ENCODE measurements at places on chromosomes 3 and 15.
A peak's percentile ranks its signal among the peaks of the same experiment; 100 is the strongest.

- DNase-seq = peak; percentile 52
These were observed 59.2 kb upstream of the FAM174B start for GRCh38 chr15:92714477-92715401.

GRCh38 chr3:140994316-140994715, 52.7 kb downstream of the SLC25A36 start:
- DNase-seq = no peak

- no peak for DNase-seq
These were observed 18.6 kb downstream of the TMEM158 start for GRCh38 chr3:45207446-45207845.

DNA sequence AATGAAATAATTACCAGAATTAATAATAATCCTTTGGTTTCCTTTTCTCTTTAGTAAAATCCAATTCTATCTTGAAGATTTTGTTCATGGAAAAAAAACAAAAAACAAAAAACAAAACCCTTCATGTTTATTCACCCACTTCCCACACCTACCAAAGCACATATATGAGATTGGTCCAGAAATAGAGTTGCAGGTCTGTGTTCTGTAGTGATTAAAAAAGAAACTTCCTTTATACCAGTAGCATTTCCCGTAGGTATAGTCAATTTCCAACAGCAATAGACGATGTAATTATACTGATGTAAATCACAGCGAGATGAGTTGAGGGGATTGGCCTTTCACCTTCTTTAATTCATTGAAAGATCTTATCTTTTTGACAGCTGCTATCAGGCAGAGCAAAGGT, 194.6 kb downstream of the SOX2 start:
- DNase-seq = no peak

DNA sequence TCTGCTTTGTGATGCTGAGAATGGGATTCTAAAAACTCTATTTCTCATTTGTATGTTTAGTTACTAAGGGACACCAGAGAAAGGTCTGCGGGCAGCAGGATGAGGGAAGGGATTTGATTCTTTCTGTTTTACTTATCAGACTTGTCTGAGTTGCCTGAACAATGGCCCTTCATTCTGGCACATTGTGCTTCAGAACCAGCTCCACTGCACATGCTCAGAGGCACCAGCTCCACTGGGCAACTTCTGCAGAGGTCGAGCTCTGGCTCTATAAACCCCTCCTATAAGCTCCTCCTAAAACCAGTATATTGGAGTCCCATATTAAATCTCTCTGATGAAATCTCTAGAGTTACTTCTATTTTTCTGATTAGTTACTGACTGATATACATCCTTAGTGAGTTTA, 453.2 kb upstream of the CDIN1 start:
- no peak for DNase-seq

DNA sequence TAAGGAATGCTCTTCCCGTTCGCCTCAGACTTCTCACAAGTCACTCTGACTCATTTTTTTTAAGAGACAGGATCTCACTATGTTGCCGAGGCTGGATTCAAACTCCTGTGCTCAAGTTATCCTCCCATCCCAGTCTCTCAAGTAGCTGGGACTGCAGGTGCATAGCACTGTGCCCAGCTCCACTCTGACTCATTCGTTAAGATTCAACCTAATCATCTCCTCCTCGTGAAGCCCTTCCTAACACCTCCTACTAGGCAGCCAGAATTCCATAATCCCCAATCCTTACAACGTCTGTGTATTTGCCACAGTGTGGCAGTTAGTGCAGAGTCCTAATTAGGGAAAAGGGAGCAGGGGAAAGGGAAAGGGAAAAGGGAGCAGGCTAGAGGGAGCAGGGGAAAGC, 26.4 kb upstream of the DCLK3 start:
- no peak for DNase-seq

DNA sequence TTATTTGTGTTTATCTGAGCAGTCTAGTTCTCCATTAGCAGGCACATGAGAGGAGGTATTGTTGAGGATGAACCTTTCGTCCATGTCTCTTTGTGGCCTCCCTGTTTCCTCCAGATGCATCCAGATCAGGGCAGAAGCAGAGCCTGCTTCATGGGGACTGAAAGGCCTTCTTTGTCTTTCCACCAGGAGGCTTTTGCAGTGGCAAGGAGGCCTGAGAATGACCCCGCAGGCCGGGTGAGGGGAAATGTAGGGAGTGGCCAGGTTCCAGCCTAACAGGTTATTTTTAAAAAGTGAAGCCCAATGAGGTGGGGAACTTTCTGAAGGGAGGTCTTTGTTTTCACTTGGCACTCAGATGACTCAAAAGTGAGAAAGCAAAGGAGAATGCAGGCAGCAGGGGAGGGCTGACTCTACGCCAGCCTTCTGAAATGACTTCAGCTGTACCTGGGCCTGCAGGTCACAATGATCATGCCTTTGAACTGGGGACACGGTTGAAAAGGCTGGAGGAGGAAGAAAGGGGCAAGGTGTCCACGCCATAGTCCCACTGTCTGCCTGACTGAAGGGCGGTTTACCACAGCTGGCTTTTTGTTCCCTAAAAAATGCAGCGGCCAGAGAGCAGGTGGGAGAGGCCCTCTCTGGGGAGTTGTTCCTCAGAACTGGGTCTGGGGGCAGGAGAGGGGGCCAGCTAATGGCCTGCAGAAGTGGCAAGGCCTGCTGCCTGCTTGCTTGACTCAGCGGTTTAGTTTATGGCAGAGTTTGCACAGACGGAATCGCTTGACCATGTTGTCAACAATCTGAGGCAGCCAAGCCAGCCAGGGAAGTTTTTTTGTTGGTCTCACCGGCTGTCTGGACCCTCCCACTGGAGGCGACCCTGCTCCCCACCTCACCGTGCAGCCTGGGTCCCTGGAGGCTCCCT, 28.7 kb downstream of the CMTM7 start:
- DNase-seq = no peak

GRCh38 chr3:18189282-18190050, 235.7 kb downstream of the SATB1 start:
- no peak for DNase-seq

- DNase-seq = no peak
These were observed 267.0 kb upstream of the UMPS start for GRCh38 chr3:124463234-124463633.

- DNase-seq = no peak
These were observed 170.1 kb upstream of the ONECUT1 start for GRCh38 chr15:52960283-52960682.

DNA sequence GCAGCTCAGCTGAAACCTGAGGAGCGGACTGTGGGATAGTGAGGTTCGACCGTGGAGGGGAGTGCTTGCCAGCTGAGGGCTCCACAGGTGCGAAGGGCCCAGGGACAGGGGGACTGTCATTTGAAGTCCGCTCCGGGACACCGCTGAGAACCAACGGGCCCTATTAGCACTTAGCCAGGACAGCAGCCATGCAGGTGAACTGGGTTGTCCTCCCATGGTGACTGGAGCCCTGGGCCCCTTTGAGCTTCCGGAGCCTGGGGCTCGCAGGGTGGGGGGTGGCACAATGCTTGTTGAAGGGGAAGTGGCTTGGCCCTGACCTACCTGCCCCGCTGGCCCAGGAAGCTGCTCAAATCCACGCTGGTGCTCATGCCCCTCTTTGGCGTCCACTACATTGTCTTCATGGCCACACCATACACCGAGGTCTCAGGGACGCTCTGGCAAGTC, 24.7 kb downstream of the PTH1R start:
- no peak for DNase-seq

DNA sequence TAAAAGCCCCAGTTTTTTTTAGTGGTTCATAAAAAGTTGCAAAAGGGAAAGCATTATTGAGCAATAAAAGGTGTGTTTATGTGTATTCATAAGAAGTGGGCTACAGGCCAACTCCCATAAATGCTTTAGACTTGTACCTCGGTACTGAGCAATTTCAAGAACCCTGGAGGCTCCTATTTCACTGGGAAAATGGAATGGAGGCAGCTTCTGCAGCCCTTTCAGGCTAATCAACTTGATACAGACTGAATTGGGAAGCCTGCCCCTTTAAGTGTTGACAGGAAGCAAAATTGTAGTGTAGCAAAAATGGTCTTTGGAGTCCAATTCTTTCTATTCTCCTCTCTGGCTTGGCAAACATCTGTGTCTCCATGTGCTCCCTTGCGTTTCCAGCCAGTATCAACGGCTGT, 118.8 kb downstream of the ECT2 start:
- no peak for DNase-seq

- no peak for DNase-seq
These were observed 27.2 kb downstream of the WNT7A start for GRCh38 chr3:13852638-13853009.

- DNase-seq = no peak
These were observed 285.0 kb downstream of the CLSTN2 start for GRCh38 chr3:140219923-140220452.

GRCh38 chr3:42900226-42901072, 5.5 kb upstream of the ZNF662 start:
- DNase-seq = no peak

- peak; percentile 66 for DNase-seq
These were observed at the start of gene SENP7 for GRCh38 chr3:101512646-101513418. Gene SENP7 (minus strand): TSS chr3:101513212. CDS start chr3:101513130, 82 bp downstream.

DNA sequence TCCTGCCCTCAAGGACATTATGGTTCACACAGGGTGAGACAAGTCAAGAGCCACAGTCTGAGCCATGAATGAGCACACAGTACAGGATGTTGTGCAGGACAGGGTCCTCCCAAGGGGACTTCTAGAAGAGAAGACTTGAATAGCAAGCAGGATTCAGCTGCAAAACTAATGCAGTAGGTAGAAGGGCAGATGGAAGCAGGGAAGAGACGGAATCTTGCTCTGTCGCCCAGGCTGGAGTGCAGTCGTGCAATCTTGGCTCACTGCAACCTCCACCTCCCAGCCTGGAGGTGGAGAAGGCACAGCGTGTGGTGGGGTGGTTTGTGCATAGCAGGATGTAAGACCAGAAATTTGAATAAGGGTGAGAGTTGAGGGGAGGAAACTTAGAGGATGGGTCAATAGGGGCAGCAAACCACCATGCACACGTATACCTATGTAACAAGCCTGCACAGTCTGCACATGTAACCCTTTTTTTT, 8.0 kb downstream of the BCL2L10 start:
- DNase-seq = no peak

DNA sequence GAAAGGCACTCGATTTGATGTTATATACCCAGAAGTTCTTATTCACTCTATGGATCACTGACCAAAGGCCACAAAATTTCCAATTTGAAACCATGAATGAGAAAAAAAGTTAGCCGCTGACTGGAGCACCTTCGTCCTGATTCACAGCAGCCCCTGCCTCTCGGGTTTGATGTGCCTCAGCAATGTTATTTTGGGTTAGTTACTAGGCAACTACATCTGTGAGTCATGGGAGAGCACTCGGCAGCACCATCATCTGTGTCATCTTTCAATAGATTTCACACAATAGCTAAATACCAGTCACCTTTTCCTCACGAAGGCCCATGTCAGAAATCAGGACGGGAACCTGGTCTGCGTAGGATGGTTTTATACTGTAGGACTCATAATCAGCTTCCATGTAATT, 269.2 kb downstream of the ZBBX start:
- DNase-seq = no peak

DNA sequence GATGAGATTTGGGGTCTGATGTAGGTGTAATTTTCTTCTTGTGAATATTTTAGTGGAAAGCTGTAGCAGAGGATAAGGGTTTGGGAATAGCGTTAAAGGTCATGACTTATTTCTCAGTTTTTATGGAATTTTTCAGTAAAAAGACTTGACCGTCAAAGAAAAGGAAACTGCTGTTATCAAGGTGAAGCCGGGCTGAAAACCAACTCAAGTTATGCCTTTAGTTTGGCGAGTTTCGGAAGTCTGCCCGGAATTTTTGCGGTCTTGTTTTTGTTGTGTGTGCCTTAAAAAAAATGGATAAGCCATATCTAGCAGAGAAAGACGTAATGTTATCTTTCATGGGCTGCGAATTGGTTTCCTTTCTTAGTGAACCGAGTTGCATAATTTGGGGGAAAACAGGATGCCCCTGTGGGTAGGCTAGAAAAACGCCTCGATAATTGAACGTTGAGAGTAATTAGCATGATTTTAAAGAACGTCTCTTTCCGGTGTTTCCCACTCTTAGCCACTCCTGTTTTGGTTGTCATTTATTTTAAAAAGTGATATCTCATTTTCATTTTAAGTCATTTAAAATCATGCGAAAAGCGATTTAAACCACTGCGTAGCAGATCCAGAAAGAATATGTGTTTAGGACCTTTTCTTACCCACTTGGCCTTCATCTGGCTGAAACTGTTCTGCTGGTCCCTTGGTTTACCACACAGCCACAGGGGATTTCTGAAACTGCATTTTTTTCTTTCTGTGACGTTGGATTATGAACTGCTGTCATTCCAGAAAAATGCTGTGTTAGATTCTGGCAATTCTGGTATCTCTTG, 1.1 kb downstream of the NFKBIZ start:
- no peak for DNase-seq

GRCh38 chr3:89362496-89362895, 255.1 kb downstream of the EPHA3 start:
- DNase-seq = no peak

DNA sequence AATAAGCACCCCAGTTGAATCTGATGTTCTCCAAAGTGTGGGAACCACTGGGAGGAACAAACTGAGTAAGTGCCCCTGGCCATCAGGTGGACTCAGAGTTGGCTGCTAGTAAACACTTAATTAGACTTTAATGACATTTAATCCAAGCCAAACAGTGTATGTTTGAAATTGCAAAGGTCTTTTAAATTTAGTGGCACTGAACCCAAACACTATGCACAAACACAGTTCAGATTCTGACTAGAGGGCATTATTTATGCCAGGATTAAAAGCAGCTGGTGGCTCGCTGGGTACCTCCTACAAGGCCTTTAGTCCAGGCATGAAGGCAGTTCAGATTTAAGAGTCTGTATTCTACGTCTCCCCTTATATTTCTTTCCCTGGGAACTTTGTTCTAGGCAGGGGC, 264.8 kb downstream of the CLSTN2 start:
- no peak for DNase-seq

- DNase-seq = no peak
These were observed 326.7 kb upstream of the TBL1XR1 start for GRCh38 chr3:177523872-177524438.

DNA sequence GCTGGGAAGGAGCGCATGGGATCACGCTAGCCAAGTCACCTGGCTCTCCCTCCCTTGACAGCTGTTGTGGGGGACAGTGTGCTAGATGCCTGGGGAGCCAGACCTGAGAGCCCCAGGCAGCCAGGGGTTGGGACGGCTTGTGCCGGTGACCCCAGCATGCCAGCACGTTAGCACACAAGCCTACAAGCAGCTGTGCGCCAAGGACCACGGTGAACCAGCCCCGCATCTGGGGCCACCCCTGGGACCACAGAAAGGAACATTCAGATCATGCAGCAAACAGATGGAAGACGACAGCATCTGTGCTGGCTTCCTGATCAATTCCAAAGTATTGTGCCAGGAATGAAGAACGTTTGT, 64.8 kb downstream of the NTRK3 start:
- no peak for DNase-seq

DNA sequence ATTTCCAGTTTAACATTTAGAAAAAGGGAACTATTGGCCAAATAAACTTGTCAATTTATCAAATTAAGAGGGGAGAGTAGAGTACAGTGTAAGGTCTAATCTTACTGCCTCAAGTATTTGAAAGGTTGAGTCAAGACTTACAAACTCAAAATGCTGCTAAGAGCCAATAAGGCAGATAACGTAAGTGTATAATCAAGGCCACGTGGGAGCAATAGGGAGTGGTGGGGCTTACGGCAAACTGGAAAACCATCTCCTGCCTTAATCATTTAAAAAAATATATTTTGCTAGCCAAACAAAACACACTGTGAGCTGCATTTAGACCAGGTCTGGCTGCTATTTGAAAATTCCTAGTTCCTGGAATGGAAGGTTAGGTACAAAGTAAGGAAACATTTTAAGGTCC, 107.3 kb upstream of the FRMD4B start:
- no peak for DNase-seq
